ENCODE measurements at places on chromosomes 16 and 17. TPM values are rescaled to one million over a fixed set of nuclear protein-coding genes. Genes with fewer than 3 reads are reported as not detected.

The CCDC144A gene
- 0.02 TPM for polyA plus RNA-seq

The CTDNEP1 gene
- polyA plus RNA-seq = 117 TPM

The SMIM36 gene
- not detected for polyA plus RNA-seq

The HID1 gene
- 1.7 TPM for polyA plus RNA-seq

The DHRS7C gene
- not detected for polyA plus RNA-seq

The CCDC78 gene
- polyA plus RNA-seq = 2.4 TPM

The KRTAP1-5 gene
- 65.1 TPM for polyA plus RNA-seq

The RSPRY1 gene
- 35.3 TPM for polyA plus RNA-seq

The BTBD17 gene
- polyA plus RNA-seq = not detected

The SRCIN1 gene
- polyA plus RNA-seq = not detected

The MT1H gene
- polyA plus RNA-seq = not detected

The MTSS2 gene
- polyA plus RNA-seq = 86.4 TPM

The KRT32 gene
- polyA plus RNA-seq = 0.38 TPM

The SLC13A2 gene
- not detected for polyA plus RNA-seq

The MMP28 gene
- polyA plus RNA-seq = 0.15 TPM

The HSD17B1 gene
- 0.49 TPM for polyA plus RNA-seq

The KRT17 gene
- 34.7 TPM for polyA plus RNA-seq
